ENCODE measurements at places on chromosomes 3 and 15.

DNA sequence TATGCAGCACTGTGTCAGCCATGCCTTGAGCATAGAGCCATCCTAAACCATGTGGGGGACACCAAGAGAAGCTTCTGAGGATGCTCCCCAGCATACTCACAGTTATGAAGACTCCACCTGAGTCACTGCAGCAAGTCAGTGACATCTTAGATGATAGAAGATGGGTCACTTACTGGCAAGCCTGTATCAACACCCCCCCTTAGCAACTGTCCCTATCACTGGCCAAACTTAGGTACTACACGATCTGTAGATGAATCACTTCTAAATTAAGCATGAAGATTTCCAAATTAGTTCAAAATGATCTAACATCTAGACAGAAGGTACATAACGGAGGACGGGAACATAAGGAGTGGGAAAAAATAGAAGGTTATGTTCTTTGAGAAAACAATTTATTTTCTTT is 13.2 kb upstream of the LMCD1 start:
- DNase-seq, result no peak

DNA sequence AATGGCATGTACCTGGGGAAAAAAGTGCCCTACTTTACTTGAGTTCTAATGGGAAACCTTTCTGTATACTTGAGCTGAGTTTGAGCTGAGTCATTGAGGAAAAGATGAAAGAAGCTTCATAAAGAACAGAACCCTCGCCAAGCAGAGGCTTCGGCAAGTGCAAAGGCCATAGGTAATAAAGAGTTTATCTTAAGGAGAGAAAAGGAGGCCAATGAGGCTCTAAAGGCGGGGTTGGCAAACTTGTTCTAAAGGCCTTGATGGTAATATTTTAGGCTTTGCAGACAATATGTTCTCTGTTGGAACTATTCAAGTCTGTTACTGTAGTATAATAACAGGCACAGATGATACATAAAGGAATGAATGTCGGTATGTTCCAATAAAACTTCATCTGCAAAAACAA is 17.6 kb upstream of the TRAT1 start:
- no peak for DNase-seq

DNA sequence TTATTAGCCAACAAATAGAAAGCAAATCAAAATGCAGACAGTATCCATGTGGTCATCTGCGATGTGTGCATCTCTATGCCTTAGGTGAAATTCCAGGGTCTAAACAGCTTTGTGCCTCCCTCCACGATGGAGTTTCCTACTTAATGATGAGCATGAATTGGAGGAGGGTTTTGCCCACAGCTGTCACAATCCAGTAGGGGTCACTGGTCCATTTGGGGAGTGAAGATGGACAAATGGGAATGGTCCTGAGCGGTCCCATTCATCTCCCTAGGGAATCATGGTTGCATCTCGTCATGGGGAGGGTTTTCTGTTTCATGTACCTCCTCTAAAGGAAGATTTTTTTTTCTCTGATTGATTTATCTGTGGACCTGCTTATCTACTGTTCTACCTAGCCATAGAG is 358.0 kb downstream of the PTPRG start:
- DNase-seq, result no peak

GRCh38 chr3:50924638-50925037 is 249.9 kb downstream of the DOCK3 start:
- DNase-seq, result no peak

DNA sequence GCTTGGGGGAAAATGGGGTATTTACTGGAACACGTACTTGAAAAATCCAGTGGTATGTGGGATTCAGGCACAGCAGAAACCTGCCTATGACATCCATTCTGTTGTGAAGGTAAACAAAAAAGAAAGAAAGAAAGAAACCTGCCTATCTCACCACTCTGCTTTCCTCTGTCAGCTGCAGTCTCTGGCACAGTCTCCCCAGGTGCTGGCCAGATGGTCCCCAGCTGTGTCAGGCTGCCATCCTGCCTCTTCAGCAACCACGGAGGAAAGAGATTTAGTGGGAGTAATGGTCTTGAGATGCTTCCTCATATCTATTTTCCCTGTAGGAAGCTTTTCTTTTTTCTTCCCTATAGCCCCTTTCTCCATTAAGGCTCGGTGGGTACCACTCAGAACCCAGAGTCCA is 2.5 kb upstream of the PXYLP1 start:
- DNase-seq, result peak; percentile 59

GRCh38 chr15:62291262-62291661 is 126.2 kb upstream of the C2CD4B start:
- no peak for DNase-seq

GRCh38 chr3:43620831-43621655 is 768 bp downstream of the ANO10 start:
- DNase-seq, result peak; percentile 18

DNA sequence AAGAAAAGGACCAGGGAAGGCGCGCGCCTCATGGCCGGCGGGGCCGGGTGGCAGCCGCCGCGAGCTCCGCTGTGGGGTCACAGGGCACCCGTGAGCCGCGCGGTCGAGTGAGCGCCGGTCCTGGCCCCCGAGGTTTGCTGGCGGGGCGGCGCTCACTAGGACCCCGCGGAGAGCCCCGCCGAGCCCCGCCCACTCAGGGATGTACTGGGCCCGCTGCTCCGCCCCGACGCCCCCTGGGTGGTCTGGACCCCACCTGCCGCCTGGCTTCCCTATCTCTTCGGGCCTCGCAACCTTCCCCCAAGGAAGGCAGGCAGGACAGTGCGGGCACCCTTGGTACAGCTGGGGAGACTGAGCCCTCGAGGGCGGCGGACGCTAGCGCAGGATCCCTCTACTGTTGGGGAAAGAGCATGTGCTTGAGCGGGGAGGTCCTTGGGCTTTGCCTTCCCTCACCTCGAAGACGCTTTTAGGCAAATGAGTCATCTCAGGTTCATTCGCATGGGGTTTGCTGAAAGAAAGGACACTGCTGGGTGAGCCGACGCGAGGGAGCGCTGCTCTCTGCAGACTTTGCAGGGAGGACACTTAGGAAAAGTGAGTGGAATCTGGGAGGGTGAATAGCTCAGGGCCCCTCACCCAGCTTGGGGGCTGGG is at the start of gene CHRNB4:
Gene CHRNB4, minus strand, starts transcription at position 109 of the 647 bp plus-strand sequence. Its CDS starts 77 bp downstream, at position 32.
- DNase-seq, result peak; percentile 20

GRCh38 chr3:115275896-115276295 is 128.8 kb upstream of the ZBTB20 start:
- no peak for DNase-seq

DNA sequence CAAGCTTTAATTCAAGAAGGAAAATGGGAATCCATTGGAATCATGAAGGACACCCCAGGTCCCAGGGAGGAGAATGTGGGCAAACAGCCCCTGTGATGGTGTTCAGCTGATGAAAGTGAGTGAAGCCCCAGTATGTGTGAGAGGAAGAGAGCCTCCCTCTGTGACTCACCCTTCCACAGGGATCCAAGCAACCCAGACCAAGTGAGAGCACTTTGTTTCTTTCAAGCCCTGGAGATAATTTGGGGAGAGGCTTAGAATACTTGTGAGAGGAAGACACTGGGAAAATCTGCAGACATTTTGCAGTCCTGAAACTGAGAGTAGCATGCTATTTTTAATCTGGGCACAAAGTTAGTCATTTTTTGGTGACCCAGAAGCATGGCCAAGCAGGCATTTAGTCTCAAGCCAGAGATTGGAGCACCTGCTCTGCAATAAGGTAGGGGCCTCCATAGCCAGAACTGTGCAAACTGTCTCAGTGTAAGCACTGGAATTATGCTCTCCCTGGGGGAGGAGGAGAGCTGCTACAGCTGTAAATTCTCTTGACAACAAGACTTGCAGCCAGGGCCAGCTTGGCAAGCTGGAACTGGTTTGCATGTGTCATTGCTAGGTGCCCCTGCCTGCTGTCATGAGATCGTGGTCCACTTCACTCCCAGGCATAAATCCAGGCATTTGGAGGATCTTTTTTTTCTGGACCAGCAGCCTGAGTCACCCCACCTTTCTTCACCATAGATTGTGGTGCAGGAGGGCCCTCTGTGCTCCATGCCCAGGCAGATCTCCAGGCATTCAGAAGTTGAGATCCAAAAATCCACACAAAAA is 537.8 kb upstream of the DPPA4 start:
- peak; percentile 61 for DNase-seq

DNA sequence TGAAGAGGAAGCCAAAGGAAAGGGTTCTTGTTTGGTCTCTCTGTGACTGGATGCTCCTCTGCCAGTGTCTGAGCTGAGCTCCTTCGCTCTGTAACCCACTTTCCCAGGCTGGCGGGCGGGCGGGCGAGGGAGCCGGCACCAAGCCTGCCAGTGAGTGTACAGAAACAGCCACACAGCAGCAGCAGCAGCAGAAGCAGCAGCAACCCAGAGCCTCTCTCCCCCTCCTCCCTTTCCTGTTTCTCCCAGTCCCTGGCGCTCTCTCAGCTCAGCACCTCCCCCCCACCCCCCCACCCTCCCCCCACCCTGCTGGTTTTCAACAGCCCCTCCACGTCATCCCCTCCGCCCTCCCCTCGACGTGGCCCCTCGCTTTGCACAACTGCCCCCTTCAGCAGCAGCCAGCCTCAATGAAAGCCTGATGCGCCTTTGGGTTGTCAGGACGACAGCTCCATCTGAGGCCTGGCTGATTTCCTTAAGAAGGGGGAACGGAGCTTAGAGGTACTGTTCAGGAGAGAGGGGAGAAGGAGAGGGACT is at the start of gene LSAMP:
Gene LSAMP, minus strand, starts transcription at position 177 of the 531 bp plus-strand sequence.
- peak; percentile 62 for DNase-seq

DNA sequence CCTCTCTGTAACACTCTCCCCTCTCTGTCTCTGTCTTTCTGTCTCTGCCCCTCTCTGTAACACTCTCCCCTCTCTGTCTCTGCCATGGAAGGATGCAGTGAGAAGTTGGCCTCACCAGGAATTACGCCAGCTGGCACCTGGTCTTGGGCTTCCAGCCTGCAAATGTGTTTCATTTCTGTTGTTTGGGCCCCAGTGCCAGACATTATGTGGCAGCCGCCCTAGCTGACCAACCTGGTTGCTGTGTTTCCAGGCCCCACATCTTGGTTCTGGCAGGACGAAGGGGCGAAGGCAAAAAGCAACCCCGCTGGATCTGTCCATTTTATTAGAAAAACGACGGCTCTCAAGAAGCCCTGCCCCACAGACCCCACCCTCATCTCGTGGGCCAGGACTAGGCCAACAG is 5.2 kb upstream of the ZXDC start:
- no peak for DNase-seq

- DNase-seq, result no peak
Measured at GRCh38 chr3:32398531-32398930, 6.9 kb downstream of the CMTM7 start.

- DNase-seq, result peak; percentile 21
Measured at GRCh38 chr3:64188810-64189560, 36.3 kb downstream of the PRICKLE2 start.

- peak; percentile 30 for DNase-seq
Measured at GRCh38 chr3:56862352-56863062, 60.8 kb upstream of the ARHGEF3 start.

DNA sequence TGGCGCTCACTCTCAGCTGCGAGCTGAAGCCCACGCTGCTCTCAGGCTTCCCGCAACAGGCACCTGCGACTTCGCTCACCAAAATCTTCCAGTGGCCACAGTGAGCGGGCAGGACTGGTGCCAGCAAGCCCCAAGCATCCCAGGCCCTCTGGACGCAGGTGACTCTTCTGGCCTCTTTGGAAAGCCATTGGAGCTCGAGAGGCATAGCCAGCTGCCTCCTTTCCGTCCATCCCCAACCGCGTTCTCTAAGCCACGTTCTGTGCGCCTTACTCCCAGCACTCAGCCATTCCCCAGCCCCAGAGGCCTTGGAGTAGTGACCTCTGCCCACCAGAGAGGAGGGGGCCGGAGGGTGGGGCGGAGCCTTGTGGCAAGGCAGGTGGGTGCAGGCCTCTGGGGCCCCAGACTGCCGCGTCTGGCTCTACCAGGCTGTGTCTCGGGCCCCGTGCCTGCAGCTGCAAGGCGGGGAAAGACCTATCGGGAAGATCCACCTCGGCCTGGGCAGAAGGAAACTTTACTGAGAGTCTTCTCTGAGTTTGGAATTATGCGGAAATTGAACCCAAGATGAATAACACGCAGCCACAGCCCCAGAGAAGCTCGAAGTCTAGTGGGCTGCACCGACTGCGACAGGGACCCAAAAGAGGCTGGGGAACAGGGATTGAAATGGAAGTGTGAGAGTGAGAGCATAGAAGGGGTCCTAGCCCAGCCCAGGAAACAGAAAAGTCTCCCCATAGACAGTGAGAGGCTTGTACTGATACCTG is 3.6 kb upstream of the SOX14 start:
- DNase-seq, result peak; percentile 3
